CD4-positive, alpha-beta T cell treated with Interleukin-1 beta for 1 hour (primary cell): ENCODE measurements at places on chromosomes 16 and 17.

GRCh38 chr16:1612320-1613111, at the start of gene CRAMP1:
TSS of gene CRAMP1 (plus strand) at chr16:1612360. CDS start at chr16:1614640, 2,280 bp downstream.
- DNase-seq: no peak

GRCh38 chr16:30736995-30737793, 11.0 kb upstream of the PHKG2 start:
- no peak for DNase-seq

GRCh38 chr17:28487881-28488532, 14.6 kb downstream of the SLC13A2 start:
- no peak for DNase-seq

GRCh38 chr17:73228748-73229236, 32.9 kb downstream of the CPSF4L start:
- peak; percentile 26 for DNase-seq

DNA sequence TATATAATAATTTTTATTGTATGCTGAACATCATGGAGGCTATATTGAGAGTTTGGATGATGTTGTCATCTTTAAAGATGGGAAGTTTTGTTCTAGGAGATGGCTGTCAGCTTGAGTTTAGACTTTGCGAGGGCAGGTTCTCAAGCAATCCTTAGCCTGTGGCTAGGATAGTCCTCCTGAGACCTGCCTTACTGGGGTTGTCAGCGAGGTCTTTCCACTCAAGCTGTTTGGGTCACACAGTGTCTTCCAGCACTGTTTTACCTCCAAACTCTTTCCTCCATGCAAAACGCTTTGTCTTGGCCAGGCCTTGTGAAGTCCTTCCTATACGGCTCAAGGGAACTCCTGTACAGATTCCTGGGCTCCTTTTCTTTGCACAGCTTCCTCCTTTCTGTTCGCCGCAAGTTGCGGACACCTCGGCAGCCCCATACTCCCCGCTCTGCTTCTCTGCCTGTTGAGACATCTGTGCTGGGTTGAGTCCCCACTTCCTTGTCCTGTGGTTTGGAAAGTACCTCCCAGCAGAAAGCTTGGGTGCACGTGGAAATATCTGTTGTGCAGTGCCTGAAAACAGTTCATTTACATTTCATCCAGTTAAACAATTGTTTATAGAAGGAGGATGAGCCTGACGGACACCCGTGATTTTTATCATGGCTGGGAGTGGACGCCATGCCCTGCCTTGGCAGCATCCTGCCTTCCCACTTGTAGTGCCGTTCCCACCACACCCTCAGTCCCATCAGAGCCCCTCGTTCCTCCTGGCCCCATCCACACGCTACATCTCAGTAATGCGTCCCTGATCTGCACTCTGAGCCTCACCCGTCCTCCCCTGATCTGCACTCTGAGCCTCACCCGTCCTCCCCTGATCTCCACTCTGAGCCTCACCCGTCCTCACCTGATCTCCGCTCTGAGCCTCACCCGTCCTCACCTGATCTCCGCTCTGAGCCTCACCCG, 55.0 kb upstream of the CBFA2T3 start:
- peak; percentile 67 for DNase-seq
